RPMI8226 (cell line): ENCODE measurements at places on chromosomes 5 and 9.

GRCh38 chr9:134267881-134268724, 58.2 kb upstream of the RXRA start:
- DNase-seq = peak; percentile 98

DNA sequence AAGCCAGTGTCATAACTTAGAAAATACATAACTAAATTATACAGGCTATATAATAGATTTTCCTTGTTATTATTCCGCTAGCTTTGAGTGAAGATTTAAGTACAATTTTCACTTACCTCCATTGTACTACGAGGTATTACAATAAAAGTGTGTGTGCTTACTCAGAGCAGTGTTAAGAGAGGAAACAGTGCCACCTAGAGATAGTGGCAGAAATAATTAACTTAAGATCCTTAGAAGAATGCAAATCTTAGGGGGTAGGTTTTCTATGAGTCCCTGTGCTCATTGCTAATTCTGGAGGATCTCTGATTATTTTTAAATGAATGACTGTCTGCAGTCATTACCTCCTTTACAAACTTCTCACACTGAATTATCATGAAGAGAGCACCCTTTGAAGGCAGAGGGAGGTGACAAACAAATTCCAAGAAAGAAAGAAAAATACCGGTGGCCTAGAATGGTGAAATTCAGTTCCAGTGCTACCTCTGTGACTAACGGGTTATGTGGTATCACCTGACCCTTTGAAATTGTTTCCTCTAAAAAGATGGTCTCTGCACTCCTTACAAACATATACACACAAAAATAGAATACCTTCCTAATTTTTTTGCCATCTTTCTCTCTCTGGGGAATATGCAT, 379.8 kb downstream of the TRIM36 start:
- peak; percentile 35 for DNase-seq

DNA sequence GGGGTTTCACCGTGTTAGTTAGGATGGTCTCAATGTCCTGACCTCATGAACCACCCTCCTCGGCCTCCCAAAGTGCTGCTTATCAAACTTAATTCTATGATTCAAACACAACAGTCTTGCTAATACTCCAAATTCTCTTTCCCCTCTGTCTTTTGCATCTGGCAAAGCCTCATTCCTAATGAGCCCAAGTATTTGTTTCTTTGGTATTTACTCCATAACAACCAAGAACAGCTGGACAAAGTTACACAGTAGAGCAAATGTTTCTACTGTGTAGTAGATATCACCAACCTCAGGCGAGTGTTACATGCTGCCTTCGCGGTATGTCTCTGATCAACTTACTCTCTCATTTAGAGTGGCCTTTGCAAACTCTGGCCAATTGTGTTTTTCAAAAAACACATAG, 195.8 kb upstream of the KCNN2 start:
- no peak for DNase-seq

GRCh38 chr9:137229903-137230704, 597 bp upstream of the SLC34A3 start:
- DNase-seq = no peak

- no peak for DNase-seq
These were observed 36.8 kb downstream of the C9orf153 start for GRCh38 chr9:86222667-86223066.

- DNase-seq = no peak
These were observed 16.9 kb downstream of the CAMSAP1 start for GRCh38 chr9:135890190-135891026.

GRCh38 chr9:7790022-7790818, 9.4 kb downstream of the DMAC1 start:
- DNase-seq = no peak

DNA sequence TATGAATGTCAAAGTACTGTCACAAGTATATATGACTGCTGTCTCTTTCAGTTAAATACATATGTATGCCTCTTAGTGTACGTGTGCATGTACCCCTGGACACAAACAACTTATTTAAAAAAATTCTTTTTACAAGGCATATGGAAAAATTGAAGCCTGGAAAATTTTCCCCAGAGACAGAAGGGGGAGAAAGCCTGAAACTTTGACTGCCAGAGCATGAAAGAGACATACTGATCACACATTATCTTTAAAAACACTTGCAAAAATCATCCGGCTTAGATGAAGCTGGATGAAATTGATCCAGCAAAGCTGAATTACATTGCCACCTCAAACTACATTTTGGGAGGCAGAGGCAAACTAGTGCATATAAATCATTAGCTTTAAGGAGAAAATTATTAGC, 88.0 kb upstream of the NFIB start:
- no peak for DNase-seq

DNA sequence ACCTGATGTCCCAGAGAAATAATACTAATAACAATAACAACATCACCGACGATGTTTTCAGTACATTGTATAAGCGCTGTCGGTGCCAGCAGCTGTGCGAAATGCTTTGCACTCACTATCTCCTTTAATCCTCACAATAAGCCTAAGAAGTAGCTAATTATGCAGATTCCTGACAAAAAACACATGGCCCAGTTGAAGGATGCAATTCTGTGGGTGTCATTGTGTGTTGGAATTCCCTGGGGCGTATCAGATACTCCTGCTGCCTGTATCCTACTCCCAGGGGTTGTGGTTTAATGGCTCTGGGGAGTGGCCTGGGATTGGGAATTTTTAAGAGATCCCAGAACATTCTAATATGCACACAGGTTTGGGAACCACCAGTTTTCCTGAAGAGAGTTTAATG, 154.0 kb downstream of the RGS3 start:
- DNase-seq = no peak

DNA sequence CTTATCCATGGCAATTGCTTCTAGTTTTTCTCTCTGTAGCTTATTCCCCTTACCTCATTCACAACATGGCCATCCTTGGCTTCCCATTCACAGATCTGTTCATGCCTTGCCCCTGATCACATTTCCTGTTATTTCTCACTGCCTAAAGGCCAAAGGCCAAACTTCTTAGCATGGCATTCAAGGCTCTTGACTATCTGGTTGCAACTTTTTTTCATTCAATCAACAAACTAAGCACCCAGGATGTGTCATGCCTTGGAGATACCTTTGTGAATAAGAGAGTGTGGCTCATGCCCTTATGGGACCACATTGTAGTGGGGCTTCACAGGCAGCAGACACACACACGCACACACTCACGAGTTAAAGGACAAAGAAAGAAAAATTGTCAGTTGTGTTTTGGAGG, 27.6 kb downstream of the FGF1 start:
- no peak for DNase-seq

GRCh38 chr9:85115473-85115872, 445.9 kb downstream of the NTRK2 start:
- no peak for DNase-seq

DNA sequence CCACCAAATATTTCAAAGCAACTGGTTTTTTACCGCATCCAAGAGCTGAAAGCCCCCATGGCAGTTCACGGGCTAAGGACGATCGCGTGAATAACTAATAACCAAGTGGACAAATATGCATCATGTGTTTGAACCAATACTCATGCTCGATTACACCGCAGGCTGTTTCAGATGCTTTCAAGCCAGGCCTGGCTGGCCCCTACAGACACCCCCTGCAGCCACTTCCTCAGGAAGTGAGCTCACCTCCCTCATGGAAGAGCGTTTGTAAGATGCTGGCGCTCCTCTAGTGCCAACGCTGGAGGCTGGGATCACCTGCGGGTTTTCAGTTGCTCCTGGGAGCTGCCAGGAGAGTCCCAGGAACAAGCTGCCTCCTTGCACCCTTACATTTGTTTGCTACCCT, 53.9 kb upstream of the PTCH1 start:
- DNase-seq = no peak
